ENCODE measurements at places on chromosomes 11 and 22.
A peak's percentile ranks its signal among the peaks of the same experiment; 100 is the strongest.

- no peak for DNase-seq
These were observed 17.5 kb upstream of the TSPAN18 start for GRCh38 chr11:44709281-44709562.

- peak; percentile 84 for DNase-seq
These were observed 109.4 kb upstream of the ANO1 start for GRCh38 chr11:69968396-69969347.

GRCh38 chr11:7511401-7511800 lies 2.4 kb upstream of the PPFIBP2 start:
- peak; percentile 71 for DNase-seq

DNA sequence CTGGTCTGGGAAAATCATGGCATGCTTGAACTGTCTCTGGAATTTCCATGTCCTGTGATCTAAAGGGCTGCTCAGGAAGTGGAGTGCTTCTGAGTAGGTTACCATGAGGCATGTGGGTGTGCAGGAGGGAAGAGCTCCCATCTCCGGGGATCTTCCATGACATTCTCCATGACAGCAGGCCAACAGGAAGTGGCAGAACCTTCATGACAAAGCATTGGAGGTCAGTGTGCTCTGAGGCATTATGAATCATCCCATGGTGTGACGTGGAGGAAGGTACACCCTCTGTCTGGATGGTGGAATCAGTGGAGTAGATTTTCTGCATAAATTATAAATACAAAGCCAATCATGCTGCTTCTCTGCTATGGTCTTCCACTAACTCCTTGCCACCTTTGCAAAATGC lies 139.6 kb upstream of the E2F8 start:
- DNase-seq: no peak

GRCh38 chr11:45890886-45891550 lies 5.6 kb downstream of the MAPK8IP1 start:
- DNase-seq: no peak

DNA sequence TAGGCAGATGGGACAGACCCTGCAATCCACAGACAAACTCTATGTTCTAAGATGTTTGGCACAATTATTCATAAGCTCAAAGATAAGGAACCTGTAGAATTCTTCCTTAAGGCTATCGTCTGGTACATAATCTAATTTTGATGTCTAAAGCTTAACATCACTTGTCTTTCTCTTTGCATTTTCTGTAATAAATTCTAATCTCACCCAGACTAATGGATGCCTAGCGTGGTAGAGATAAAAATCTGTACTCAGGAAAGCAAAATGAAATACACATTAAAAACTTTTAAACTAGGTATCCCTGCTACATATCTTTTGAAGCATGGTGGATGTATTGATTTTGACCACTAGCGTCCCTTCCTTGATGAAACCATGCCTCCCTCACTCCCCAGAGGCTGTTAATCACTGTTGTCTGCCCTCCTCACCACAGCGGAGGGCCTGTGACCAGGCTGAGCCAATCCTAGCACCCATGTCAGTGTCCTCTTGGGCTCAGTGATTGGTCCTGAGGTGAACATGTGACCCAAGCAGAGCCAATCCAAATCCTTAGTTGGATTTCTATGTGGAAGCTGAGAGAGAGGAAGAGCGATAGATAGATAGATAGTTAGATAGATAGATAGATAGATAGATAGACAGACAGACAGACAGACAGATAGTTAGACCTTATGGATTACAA lies 82.2 kb upstream of the GRK3 start:
- no peak for DNase-seq

- no peak for DNase-seq
These were observed 30.2 kb downstream of the CSTPP1 start for GRCh38 chr11:46966773-46967172.

- no peak for DNase-seq
These were observed 33.0 kb downstream of the FZD4 start for GRCh38 chr11:86922225-86922624.

DNA sequence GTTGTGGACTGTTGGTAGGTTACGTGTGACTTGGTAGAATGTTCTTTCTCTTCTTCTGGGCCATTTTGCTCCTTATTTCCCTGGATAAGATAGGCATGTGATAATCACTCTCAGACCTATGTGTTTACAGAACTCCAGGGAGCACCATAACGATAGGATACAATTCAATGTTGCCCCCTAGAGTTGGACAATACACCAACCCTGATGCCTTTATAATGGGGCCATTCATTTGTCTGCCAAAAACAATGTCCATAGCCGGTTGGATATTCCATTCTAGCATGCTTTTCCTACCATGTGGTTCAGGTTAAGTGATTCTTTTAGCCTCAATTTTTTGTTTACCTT lies 60.5 kb downstream of the APIP start:
- DNase-seq: no peak

DNA sequence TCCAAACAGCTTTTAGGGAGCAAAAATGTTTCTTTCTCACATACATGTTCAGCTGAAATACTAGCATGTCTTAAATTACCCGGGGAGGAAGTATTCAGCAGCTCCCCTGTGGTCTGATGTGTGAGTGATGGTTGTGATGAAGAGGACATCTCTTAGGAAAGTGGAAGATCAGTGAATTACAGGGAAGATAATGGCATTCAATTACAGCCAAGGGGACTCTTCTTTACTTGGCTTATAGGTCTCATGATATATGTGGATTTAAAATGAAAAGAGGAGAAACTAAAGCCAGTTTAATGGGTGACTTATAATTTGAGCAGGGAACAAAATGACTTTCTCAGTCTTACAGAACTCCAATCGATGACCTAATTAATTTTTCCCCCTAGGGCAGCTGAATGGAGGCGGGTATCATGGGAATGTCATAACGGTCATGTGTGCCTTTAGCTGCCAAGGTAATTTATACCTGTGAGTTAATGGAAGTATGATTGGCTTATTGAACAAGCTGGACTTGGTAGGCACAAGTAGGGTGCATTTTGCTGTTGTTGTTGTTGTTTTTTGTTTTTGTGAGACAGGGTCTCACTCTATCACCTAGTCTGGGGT lies 198.8 kb downstream of the HIPK3 start:
- DNase-seq: no peak

DNA sequence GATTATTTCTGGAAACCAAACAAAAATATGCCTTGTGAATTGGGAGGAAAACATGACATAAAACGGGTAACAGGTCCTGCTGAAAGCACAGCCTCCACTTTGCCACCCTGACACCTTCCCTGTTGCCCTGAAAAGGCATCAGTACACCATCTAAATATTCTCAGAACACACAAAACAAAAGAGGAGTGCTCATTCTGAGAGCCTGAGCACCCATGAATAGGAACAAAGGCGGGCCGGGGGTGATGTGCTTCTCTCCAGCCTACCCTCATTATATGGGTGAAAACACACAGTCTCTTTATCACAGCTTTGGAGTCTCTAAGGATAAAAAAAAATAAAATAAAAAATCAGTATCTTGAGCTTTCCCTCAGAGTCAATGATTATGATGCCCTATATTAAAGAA lies 19.7 kb downstream of the SCUBE2 start:
- no peak for DNase-seq

GRCh38 chr22:23401111-23401909 lies 178.8 kb downstream of the IGLL1 start:
- DNase-seq: no peak

- no peak for DNase-seq
These were observed 12.8 kb downstream of the ZMAT5 start for GRCh38 chr22:29753808-29754657.

DNA sequence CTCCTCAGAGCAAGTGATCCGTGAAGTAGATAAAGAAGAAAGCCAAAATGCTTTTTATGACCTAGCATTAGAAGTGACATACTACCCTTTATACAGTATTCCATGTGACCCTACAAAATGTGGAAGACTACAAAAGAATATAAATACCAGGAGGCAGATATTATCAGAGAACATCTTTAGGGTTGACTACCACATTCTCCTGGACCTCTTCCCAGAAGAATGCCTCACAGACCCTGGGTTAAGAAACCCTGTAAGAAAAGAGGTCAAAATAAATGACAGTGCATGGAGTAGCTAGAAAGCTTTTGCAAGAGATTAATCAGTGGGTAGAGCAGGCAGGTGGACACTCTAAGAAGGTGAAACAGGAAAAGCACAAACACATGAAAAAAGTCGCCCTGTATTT lies 69.2 kb downstream of the FANCF start:
- no peak for DNase-seq

DNA sequence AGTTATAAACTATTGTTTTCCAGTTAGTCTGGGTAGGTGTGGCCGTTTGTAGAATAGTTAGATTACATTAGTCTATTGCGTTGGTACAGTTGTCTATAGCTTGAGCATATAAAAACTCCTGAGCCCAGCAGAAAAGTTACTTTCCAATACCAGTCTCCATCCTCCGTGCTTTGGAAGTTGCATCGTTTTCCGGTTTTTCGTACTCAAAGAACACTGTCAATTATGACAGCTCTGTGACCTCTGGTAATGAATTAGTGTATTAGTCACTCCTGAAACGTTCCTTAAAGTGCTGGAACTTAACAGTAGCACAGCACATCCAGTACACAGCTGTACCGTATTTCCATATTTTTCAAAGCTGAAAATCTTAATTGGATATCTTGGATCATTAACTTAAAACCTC lies 808 bp upstream of the MSANTD2 start:
- DNase-seq: no peak

- DNase-seq: peak; percentile 94
These were observed 46.4 kb downstream of the EIF3F start for GRCh38 chr11:8033305-8034105.

GRCh38 chr11:102716527-102716926 lies 8.2 kb downstream of the MMP8 start:
- DNase-seq: no peak

- DNase-seq: no peak
These were observed 626 bp upstream of the LIMK2 start for GRCh38 chr22:31211482-31211861.

GRCh38 chr11:43852057-43852636 lies 28.5 kb upstream of the ALKBH3 start:
- DNase-seq: no peak

DNA sequence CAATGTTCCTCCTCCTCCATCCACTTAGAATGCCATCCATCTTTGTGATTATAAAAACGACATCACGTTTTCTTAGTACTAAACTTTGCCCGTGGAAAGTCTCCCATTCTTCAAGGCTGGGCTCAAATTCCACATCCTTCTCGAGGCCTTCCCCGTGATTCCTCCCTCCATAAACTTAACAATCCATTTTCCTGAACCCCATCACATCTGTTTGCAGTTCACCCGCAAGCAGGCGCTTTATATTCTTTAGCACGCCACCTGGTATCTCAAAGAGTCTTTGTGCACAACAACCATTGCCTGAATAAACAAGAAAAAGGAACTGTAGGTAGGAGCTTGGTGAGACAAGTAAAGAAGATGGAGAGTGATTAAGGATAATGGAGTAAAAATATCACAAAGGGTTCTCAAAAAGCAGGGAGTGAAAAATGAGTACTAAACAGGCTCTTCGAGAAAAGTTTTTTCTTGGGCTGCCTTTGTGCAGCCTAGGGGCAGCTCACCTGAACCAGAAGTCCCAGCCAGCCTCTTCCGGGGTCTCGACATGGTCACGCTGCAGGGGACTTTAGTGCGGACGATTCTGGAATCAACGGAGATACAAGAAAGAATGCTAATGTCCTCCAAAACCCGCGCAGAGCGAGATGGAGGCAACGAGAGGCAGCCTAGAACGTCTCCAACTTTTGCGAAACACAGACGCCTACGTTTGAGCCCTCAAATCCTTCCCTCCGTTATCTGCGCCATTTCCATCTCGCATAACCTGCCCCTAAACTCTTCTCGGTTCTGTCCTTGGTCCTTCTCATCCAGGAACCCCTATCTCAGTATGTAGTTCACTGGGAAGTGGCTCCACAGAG lies 585 bp downstream of the THYN1 start:
- no peak for DNase-seq

GRCh38 chr22:44689915-44690524 lies 12.0 kb upstream of the PRR5 start:
- peak; percentile 9 for DNase-seq

GRCh38 chr11:131036514-131036913 lies 120.2 kb upstream of the SNX19 start:
- no peak for DNase-seq

DNA sequence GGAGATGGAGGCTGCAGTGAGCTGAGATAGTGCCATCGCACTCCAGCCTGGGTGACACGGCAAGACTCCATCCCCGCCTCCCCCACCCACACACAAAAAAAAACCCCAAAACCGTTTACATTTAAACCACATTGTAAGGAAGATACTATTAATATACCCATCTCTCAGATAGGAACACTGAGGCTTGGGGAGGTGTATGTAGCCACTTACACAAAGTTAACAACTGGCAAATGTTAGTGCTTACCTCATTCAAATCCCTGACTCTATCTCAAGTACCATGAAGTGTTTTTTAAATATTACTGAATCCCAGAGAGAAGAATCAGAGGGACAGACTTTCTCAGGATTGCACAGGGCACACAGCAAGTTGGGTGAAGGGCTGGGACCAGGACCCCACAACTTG lies 164.5 kb downstream of the MIAT start:
- no peak for DNase-seq

GRCh38 chr11:19689281-19690000 lies 23.2 kb upstream of the NAV2 start:
- DNase-seq: no peak

- no peak for DNase-seq
These were observed 59.3 kb downstream of the ENDOD1 start for GRCh38 chr11:95148938-95149337.

DNA sequence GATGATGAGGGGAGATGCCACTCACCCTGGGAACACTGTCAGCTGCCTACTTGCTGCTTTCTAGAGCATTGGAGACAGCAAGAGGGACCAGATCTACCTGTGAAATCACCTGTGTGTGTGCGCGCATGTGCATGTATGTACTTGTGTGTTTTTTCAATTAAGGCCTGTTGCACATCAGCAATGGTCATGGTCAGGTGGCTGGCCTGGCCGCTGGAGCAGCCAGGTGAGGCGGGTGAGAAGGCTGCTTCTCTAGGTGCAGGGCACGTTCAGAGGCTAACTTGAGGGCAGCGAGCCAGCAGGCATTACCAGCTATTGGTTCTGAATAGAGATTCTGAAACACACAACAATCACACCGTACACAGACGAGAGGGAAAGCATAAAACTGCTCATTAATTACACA lies 65.1 kb downstream of the PARVG start:
- DNase-seq: no peak

GRCh38 chr22:29313576-29314466 lies 1.7 kb downstream of the RASL10A start:
- DNase-seq: peak; percentile 50

DNA sequence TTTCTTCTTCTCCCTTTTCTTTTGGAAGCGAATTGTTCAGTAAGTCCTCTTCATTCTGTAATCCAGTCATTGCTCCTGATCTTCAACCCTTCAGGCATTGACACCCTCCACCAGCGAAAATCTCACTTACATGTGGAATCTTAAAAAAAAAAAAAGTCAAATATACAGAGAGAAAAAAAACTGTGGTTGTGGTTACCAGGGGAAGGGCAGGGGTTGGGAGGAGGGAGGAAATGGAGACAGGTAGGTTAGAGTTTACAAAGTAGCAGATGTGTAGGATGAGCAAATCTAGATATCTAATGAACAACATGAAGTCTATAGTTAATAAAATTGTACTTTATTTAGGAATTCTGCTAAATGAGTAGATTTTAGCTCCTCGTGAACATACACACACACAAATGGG lies 17.7 kb upstream of the TMEM123 start:
- DNase-seq: no peak
